ENCODE measurements at places on chromosomes 13 and 19.
A peak's percentile ranks its signal among the peaks of the same experiment; 100 is the strongest.

- DNase-seq = no peak
These were observed 122.5 kb downstream of the GPC5 start for GRCh38 chr13:91520952-91521351.

DNA sequence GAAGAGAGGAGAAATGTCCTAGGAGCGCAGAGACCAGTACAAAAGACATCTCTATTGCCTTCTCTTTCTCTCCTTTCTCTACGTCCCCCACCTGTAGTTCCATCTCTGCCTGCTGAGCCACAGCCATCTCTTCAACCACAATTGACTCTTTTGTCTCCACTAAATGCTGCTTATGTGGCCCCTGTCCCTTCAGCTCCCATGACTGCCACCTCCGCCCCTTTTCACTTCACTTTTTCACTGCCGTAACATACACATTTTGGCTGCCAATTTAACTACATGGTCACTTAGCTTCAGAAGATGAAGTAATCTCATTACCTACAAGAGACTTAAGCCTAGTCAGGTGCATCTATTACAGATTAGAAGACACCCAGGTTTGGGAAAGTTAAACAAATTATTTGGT lies 81.9 kb downstream of the MZT1 start:
- no peak for DNase-seq

DNA sequence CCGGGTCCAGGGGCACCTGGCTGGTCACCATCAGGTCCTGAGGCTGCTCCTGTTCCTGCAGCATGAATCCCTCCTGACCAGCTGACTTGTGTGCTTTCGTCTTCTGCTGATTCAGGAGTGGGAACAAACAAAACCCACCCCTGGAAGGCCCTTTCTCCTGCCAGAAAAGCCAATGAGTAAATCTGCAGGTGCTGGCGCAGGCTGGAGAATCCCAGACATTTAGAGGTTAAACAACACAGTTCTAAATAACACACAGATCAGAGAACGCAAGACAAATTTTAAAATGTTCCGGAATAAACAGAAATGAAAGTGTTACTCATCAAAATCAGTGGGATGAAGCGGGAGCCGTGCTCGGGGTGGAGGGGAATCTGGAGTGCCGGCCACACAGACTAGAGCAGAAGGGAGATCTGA lies 60.6 kb upstream of the C13orf46 start:
- DNase-seq = no peak

DNA sequence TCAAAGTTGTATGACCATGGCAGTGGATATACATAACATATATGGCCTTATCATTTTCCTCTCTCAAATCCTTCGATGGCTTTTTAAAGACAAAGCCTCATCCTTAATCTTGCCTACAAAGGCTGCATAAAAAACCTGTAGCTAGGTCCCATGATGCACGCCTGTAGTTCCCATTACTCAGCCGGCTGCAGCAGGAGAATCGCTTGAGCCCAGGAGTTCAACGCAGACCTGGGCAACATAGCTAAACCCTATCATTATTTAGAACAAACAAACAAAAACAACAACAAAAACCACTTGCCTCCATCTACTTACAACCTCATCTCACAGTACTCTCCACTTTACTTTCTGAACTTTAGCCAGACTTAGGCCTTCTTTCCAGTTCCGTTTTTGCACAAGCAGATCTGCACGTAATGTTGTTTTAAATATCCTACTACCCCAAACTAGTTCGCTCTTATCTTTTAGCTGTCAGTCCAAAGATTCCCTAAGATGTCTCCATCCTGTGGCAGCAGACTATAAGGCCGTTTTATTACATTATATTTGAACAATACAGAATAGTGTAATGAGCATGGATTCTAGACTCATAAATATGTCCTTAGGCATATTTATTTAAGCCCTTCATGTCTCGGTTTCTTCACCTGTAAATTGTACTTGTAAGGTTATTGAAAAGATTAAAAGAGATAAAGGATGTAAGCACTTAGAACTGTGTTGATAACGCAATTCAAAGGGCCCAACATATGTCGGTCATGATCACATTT lies 969 bp upstream of the POMP start:
- no peak for DNase-seq

- DNase-seq = peak; percentile 60
These were observed 95.7 kb downstream of the STK24 start for GRCh38 chr13:98480915-98481877.

- DNase-seq = peak; percentile 99
These were observed 20.2 kb upstream of the GATAD2A start for GRCh38 chr19:19385131-19385895.

DNA sequence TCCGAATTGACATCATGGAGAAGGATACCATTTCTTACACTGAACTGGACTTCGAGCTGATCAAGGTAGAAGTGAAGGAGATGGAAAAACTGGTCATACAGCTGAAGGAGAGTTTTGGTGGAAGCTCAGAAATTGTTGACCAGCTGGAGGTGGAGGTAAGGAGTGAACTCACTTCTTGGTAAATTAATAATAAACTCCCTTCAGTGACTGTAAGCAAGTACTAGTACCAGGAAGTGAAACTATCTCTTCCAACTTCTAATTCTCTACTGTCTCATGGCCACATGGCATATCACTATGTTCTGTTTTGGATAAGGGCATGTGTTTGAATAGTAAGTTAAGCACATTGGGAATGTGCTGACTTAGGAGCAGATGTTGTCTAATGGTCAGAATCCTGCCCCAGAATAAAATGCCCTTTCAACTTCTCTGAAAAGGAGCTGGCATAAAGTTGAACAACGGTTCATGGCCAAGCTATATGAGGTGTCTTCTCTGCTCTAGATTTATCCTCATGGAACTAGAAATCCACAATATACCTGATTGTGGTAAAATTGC lies 13.4 kb downstream of the OLFM4 start:
- no peak for DNase-seq

DNA sequence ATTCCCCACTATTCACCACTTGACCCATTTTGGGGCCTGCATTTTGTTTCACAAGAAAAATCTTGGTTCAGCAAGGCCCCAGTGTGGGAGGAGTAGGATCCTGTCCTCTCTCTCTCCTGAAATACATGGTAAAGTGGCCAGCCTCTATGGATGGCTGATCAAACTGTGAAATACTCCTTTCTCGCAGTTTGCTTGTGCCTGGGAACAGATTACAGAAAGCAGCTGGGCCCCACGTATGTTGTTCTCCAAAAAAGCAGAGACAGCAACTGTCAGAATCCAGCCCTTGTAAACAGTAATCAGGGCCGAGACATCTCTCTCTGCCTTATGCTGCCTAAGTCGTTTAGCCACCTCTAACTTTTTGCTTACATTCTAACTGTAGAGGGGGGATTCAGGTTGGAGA lies 61.0 kb upstream of the RAP2A start:
- no peak for DNase-seq

DNA sequence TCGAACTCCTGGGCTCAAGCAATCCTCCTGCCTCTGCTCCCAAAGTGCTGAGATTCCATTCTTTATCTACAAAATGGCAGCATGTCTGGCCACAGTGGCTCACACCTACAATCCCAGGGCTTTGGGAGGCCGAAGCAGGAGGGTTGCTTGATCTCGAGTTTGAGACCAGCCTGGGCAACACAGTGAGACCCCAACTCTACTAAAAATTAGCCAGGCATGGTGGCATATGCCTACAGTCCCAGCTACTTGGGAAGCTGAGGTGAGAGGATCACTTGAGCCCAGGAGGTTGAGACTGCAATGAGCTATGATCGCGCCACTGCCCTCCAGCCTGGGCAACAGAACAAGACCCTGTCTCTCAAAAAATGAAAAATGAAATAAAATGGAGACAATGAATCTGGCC lies 6.1 kb downstream of the NAPA start:
- no peak for DNase-seq

DNA sequence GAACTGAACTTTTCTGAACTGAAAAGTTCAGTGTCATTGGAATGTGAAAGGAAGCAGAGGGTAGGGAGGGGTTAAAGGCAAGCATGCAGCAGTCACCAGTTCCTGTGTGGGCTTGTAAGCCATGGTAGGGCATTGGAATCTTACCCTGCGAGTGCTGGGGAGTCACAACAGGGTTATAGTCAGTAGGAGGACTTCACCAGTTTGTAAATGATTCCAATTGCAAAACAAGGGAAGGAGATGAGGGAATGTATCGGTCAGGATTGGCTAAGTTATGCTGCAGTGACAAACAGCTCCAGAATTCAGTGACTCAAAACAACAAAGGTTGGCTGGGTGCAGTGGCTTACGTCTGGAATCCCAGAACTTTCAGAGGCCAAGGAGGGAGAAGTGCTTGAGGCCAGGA lies 12.8 kb downstream of the LYPD3 start:
- DNase-seq = no peak

DNA sequence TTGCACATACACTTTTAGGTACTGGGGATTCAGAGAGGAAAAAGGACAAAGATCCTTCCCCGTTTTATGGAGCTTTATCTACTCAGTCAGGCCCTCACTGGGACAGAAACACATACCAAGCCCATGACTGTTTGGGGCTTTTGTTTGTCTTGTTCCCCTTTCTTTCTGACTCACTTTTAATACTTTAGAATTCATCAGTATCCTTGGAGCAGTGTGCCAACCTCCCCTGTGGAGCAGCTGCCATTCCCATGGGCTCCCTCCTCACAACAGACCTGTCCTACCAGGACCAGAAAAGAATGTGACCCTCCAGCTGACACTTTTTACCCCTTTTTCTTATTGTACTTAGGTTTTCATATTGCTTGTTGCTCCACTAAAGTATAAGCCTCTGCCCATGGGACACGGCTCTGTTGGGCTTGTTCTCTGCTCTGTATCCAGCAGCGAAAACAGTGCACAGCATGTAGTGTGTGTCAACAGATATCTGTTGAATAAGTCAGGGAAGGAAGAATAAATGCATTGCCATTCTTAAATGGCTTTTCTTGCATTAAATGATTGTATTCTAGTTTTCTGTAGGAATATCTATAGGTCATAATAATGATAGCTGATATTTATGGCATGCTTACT lies 431.1 kb downstream of the EFNB2 start:
- DNase-seq = no peak

DNA sequence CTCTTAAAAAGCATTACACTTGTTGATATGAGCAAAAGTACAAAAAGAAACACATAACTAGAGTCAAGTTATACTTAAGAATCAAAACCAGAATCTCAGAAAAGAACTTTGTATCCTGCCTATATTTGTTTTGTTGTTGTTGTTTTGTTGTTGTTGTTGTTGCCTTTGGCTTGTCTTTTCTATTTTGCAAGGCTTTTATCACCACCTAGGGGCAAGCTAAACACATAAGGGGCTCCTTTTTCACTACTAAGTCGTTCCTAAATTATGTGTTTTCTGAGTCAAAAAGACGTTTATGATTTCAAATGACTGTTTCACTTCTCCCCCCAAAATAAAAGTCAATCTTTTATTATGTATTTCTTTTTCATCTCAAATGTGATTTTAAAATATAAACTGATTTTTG lies 250.2 kb downstream of the RBM26 start:
- DNase-seq = no peak

- no peak for DNase-seq
These were observed 25.1 kb downstream of the TMEM161A start for GRCh38 chr19:19113040-19113626.

GRCh38 chr13:24254146-24254841 lies 55.1 kb upstream of the C1QTNF9 start:
- no peak for DNase-seq

- DNase-seq = no peak
These were observed 11.5 kb upstream of the TNFSF9 start for GRCh38 chr19:6519289-6519688.

GRCh38 chr13:29954082-29955028 lies 103.9 kb upstream of the UBL3 start:
- DNase-seq = no peak

DNA sequence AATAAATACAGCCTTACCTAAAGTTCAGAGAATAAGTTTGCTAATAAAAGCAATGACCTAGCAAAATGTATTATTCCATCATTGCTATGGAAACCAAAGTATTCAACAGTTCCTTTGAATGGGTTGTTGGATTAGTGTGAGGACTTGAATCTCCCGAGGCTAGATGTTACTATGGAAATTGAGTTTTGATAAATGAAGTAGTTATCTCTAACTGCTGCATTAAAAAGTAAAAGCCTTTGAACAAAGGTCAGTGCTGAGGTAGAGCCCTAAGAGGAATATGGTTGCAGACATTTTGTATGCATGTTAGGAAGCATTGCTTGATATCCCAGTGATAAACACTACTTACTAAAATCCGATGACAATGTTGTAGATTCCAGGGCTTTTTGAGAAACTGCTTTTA lies 6.2 kb downstream of the KLF5 start:
- no peak for DNase-seq

DNA sequence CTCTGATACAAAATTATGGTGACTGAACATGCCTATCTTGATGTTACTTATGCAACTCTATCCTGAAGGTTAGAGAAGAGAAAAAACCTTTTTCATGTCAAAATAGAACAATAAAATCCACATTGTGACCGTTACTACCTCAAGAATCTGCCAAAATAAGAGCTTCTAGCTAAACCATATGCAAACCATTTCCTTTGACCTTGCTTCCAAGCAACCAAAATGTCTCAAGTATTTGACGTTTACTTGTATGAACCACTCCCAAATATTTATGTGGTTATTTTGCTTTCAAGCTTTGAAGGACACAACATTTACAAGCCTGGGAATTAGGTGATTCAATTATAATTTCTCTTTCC lies 13.9 kb downstream of the FOXO1 start:
- no peak for DNase-seq

GRCh38 chr19:31119951-31120690 lies 229.1 kb downstream of the TSHZ3 start:
- no peak for DNase-seq

- no peak for DNase-seq
These were observed 70.8 kb downstream of the LNX2 start for GRCh38 chr13:27549406-27549981.

DNA sequence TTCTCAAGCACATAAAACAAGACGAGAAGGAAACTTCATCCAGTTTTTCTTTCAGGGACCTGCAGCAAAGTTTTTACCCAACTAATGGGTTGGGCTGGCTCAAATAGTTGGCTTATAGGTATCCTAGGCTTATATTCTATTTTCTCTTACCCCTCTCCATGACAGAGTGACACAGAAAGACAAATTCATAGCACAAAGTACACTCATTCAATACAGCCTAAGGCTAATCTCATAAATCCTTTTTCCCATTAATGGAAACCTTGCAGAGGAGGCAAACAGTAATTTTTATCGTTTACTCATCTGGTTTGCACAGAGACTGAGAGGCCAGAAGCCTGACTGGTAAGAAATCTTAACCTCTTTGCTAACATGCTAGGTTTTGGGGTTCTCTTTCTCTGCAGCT lies 1589.9 kb downstream of the SLITRK1 start:
- DNase-seq = no peak

- no peak for DNase-seq
These were observed 62.2 kb downstream of the ERCC5 start for GRCh38 chr13:102907886-102908515.

GRCh38 chr13:84481958-84482357 lies 599.7 kb upstream of the SLITRK1 start:
- DNase-seq = no peak

GRCh38 chr13:110280985-110281688 lies 25.8 kb downstream of the COL4A1 start:
- DNase-seq = peak; percentile 62

GRCh38 chr13:25607096-25607495 lies 235.3 kb downstream of the ATP8A2 start:
- DNase-seq = no peak

- no peak for DNase-seq
These were observed 195.0 kb upstream of the ATXN8OS start for GRCh38 chr13:69912630-69913029.
